ENCODE measurements at places on chromosomes 1 and 21.

DNA sequence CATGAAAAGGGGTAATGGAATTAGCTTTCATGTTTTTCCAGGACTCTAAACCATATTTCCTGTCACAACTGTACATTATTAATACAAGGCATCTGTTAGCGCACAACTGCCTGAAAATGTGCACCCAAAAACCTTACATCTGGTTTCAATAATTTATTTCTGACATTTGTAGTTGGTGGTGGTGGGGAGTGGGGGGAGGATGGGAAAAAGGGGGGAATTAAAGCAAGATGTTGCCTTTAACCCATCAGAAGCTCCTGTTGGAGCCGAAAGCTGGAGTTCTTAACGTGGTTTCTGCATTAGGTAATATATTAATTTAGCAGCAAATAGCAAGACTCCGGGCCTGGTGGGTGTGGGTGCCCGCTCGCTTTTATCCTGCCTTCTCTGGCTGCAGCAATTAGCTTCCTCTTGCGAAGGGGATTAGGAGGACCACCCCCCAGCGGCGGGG, 36.9 kb upstream of the HHAT start:
- peak; percentile 72 for DNase-seq

DNA sequence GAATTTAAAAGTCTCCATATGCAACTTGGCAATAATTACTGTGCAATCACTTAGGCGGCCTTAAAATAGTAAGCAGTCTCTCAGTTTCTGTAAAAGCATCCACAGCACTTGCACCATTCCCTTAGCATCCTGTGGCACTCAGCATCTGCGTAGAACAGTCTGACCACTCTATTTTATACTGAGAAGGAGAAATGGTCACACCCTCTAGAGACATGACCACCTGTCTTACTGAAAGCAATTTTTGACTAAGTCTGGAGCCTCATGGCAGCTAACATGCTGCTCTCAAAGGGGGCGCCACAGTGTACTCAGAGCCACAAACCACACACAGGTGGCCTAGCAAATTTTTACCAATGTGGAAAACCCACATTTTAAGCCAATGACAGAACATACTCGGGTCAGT, 62.0 kb downstream of the KCNK1 start:
- no peak for DNase-seq

DNA sequence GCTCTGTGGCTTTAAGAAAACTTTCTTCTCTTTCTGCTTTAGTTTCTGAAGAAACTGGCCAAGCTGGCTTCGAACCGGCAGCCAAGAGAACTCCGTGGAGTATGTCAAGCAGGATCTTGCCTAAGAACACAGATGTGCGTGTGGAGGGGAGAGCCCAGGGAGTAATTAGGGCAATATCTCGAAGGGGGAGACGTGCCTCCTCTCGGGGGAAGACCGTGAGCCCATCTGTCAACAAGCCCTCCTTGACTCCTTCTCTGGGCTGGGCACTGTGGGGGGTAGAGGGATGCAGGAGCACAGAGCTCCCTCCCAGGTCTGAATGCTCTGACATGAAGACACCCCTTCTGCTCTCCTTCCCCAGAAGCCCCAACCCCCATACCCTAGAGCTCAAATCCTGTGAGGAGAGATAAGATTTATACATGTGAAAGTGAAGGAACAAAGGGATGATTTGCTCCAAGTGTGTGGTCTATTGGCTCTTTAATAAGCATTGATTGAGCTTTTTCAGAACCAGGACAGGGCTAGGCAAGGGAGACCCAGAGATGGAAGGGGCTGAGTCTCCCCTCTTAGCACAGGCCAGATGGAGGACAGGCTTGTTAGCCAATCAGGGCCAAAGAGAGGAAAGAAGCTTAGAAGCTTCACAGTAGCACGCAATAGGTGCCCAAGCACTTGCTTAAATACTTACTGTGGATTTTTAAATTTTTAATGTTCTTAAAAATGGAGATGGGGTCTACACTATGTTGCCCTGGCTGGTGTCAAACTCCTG, 37.5 kb downstream of the EDN2 start:
- no peak for DNase-seq

DNA sequence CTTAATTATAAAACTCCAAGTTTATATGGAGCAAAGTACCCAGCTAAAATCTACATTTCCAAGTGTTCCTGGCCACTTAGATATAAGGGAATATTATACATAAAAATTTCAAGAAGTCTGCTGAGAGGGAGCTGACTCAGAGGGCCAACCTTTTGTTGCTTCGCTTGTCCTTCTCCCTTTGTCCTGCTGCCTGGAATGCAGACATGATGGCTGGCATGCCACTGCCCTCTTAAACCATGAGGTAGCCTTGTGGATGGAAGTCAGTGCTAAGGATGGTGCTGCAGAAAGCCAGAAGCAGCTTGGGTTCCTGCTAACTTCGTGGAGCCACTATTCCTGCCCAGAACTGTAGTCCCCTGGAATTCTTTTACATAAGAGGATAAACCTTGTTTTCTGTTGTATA, 38.9 kb upstream of the SRP9 start:
- no peak for DNase-seq

DNA sequence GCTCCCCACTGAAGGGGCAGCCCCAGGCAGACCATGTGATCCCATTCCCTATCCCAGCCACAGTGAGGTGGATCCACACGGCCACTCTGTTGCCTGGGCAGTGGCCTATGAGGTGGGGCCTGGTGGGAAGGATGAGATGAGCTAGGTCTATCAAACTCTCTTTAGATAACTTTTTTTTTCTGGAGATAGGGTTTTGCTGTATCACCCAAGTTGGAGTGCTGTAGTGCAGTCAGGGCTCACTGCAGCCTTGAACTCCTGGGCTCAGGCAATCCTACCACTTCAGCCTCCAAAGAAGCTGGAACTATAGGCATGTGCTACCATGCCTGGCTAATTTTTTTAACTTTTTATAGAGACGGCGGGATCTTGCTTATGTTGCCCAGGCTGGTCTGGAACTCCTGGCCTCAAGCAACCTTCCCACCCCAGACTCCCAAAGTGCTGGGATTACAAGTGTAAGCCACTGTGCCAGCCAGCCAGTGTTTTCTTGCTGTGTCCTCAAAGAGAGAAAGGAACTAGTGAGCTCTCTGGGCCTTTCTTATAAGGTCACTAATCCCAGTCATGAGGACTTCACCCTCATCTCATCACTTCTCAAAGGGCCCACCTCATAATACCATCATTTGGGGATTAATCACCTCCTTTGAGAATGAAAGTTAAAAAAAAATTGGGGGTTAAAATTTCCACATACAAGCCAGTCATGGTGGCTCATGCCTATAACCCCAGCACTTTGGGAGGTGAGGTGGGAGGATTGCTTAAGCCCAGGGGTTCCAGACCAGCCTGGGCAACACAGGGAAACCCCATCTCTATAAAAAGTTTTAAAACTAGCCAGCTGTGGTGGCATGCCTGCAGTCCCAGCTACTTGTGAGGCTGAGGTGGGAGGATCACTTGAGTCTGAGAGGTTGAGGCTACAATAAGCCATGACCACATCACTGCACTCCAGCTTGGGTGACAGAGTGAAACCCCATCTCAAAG, 36.6 kb downstream of the H3-3A start:
- DNase-seq = no peak

DNA sequence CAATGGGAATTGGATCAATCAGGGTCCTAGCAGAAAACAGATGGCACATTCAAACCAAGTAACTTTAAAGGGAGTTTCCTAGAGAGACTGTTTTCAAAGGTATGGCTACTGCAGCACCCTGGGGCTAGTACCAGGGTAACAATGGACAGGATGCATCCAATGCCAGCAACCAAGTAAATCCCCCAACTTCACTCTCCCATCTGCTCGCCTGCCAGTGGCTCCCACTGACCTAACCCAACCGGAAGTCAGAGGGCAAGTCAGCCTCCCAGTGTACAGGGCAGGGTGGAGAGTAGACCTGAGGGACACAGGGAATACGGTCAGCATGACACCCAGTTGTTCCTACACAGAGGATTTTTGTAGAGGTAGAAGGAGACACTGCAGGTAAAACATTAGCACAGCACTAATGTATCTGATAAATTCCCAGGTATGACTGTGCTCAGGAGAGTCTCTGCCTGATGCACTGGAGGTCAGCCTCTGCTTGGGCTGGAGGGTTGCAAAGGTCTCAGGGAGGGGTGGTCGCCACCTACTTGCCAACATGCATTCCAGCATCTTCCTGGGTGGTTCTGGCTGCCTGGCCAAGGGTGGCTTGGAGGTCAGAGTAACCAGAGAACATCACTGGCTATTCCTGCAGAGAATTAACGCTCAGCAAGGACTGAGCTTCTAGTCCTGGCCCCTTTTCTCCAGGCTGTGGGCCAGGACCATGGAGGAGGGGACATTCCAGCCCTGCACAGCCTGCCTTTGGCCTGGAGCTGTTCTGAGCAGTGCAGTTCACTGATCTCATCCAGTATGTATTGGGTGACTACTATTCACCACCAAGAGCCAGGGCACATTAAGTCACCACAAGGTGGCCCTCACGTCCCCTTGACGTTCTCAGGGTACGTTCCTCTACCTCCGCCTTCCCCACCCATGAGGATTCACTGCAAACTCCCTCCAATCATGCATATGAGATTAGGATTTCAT, 5.1 kb upstream of the GJA4 start:
- no peak for DNase-seq

DNA sequence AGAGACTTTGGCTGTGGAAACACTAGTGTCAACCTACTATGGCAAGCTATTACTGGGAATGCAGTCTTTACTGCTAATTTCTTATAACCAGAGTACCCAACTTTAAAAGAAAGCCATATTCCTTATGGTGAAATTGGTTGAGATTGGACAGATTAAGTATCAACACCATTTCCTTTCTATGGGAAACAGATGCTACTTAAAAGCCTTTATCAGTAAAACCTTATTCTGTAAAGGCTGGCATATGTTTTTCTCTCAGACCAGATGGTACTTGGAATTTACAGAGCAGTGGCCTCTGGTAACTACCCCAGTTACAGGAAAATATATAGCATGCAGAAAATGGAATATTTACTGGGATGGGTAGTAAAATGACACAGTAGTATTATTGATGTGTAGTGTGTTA, 18.8 kb downstream of the IFI44 start:
- DNase-seq = no peak

DNA sequence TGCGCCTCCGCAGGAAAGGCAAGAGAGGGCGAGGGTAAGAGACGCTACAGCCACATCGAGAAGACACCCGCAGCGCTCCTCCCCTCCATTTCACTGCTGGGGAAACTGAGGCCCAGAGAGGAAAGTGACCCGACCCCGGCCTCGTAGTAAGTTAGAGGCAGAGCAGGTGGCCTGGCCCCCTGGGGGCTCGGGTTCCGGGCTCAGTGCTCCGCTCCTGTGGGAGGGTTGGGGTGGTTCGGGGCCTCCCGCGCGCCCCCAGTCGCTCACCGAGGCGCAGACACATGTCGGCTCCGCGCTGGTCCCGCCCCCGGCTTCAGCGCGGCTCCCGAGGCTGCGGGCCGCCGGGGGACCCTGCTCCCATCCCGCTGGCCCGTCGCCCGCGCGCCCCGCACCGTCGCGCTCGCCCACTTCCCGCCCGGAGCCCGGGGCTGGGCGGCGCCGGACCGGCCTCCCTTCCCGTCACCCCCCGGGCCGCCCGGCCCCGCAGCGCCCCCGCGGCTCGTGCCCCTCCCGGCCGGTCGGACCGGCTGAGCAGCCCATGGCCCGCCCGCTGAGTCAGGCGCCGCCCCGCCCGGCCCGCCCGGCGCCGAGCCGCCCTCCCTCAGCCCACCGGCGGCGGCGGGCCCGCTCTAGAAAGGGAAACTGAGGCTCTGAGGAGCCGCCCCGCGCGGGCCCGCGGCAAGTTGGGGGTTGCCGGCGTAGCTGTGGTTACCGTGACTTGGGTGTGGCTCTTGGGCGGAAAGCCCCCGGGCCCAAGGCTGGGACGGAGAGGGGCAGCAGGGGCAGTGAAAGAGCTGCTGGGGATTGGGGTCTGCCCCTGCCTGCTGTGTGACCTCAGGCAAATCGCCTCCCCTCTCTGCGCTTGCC, at the start of gene TMEM54:
TMEM54 (minus strand) TSS at position 434 of the 867 bp plus-strand sequence; CDS start at position 283, 151 bp downstream.
- DNase-seq = peak; percentile 86

DNA sequence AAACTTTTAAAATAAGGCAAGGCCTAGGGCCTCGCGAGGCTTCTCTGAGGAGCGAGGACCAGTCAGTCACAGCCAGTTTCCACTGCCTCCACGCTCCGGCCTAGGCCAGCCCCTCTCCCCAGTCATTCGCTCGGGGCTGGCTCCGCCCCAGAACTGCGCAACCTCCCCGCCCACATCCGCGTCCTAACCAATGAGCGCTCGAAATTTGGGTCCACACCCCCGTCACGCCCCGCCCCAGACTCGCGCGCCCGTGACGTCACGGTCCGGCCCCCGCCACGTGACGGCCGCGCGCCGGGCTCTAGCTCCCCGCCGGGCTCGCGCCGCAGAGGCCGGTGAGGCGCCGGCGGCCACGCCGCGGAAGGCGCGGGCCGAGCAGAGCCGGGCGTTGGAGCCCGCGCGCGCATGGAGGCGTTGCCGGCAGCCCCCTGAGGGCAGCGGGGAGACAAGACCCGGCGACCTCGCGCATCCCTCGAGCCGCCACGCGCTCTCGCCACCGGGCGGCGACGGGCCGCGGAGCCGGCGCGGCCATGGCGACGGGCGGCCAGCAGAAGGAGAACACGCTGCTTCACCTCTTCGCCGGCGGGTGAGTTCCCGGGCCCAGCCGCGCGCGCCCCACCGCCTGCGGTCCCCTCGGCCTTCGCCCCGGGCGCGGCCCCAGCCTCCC, at the start of gene SLC25A33:
SLC25A33 (plus strand) TSS at position 301 of the 664 bp plus-strand sequence; CDS start at position 528, 227 bp downstream.
- DNase-seq = peak; percentile 99

- DNase-seq = no peak
Measured at GRCh38 chr21:35943752-35944151, 116.6 kb downstream of the SETD4 start.

DNA sequence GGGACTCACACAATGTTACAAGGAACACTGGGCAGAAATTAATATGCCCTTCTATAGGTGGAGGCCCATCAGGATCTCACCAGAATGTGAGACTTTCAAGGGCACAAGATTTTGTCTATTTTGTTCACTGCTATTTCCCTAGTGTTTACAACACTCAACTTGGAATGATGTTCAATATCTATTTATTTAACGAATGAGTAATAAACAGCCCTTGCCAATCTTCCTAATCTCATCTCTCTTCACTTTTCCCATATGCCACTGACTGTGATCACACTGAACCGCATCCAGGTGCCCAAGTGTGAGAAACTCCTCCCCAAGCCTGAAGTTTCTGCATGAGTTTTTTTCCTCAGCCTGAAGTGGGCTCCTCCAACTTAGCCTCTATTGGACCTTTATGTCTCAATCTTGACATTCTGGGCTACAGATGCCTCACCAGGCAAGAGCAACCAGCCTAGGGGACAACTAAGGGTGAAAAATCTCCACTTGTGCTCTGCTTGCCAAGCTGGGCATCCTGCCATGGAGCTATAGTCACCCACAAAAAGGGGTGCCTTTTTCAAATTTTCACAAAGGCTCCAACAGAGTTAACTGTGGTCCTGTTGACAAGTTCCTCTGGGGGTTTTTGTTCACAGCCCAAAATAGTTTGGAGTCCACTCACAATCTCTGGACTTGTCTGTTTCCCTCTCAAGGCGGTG, 105.6 kb downstream of the PLPP3 start:
- no peak for DNase-seq

Data from hepatocyte (in vitro differentiated cells).